AG09309 (cell line): ENCODE measurements at places on chromosomes 2 and 18.

DNA sequence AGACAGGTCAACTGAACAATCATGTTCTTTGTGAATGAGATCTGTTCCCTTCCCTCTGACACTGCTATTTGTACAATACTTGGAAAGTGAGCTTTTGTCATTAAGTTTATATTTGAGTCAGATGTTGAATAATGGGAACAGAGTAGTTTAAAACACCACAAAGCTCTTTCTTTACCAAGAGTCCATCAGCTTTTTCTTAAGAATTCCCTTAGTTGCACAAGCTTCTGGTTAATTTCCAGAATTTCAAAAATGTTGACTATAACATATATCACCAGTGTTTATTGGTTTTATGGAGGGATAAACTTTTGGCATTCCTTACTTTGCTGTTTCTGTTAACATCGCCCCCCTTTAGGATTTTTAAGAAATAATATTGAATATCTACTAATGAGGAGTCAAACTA lies 403.7 kb downstream of the CCDC85A start:
- DNase-seq = no peak

GRCh38 chr18:58862851-58863538 lies 1.7 kb upstream of the ZNF532 start:
- DNase-seq = no peak

GRCh38 chr2:17387591-17387990 lies 130.6 kb downstream of the RAD51AP2 start:
- no peak for DNase-seq

- no peak for DNase-seq
Observed at GRCh38 chr2:60221098-60221497, 332.4 kb downstream of the BCL11A start.

DNA sequence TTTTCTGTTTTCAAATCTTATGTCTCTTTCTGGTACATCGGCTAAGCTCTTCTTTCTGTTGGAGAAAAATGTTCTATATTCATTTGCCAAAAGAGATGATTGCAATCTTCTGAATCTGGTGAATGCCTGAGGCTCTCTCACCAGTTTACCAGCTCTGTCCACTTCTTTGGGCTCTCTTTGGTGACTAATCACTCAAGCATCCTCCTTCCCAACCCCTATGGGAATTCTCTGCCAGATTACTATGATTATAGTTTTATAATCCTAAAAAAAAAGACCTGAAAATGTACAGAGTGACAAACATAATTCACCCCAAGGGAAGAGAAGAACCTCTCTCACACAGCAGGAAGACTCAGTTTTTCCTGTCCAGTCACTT lies 187.3 kb downstream of the CAMKMT start:
- peak; percentile 69 for DNase-seq

DNA sequence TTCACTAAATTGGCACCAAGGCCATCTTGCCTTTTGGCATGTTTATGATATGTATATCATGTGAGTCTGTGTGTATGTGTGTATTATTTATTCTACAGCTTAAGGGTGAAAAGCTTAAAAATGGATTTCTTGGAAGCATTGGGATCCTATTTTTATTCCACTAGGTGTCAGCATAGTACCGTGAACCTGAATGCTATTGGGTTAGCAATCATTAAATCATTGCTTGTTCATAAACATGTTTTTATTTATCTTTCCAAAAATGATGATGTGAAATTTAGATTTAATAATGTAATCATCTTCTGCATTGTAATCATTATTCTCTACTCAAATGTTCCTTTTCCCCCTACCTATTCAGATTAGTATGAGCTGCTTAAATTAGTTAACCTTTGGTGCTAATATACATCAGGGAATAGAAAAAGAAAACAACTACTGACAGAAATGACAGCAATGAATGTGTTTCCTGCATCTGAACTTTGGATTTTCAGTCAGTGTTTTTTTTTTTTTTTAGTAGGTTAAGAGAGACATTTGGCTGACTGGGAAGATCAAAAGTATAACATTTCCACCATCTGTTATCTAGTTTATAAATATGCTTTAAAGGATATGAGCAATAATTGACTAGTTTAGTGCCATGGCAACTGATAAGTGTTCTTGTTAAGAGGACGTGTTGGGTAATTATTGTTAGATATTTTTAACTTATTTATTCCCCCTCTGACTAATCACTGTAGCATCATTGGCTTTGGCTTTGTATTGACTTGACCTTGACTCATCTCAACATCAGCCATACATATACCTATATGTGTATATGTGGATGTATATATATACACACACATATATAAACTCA lies 14.1 kb upstream of the ZSWIM2 start:
- peak; percentile 10 for DNase-seq

DNA sequence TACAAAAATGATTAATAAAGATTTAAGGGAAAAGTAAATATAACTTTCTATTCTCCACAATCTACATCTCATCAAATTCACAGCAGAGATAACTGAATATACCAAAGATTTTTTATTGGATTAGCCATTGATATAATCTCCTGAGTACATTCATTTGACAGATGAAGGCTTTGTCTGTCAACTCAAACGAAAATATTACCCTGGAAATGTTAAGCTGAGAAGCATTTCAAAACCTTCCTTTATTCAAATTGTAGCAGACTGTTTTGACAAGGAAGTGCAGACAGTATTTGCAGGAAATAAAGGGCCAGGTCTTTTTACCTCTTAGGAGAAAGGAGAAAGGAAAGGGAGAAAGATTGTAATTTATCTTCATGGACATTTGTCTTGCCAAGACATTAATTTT lies 473.5 kb downstream of the TMEM182 start:
- DNase-seq = no peak

- no peak for DNase-seq
Observed at GRCh38 chr2:167177196-167177595, 288.9 kb downstream of the XIRP2 start.

DNA sequence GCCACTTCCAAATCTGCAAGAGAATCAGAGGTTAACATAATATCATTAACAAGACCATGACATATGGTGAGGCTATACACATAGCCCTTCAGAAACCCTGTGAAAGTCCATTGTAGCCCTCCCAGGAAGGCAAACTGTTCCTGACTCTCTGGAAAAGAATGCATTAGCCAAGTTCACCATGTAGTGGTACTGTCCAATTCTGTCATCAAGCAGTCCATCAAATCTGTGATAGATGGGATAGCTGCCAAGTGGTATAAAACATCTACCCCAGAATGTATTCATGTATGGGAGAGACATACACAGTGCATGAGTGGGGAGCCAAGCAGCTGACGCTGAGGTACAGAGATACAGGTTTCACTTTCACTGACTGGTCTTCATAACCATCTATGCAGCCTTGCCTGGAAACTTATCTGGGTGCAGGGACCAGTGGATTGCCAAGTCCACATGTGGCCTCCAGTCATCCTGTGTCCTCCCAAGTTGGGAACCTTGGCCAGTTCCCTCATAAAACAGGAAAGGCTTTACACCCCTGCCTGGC lies 281.1 kb downstream of the MBD2 start:
- DNase-seq = no peak

DNA sequence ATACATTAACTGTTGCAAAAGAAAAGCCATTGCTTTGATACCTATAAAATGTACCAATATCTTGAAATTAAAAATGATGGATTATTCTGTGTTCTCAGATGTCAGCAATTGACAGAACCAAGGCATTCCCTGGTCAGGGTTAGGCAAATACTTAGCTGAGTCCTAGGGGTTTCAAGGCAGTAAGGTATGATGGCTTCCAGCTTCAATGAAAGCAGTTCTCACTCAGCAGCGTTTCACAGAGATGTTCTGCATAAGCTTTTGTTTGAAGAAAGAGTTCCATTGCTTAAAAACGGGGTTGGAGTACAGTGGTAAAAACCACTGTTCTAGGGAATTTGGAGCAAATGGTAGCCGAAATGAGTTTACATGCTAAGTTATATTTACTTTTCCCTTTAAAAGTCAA lies 17.0 kb upstream of the KANSL1L start:
- no peak for DNase-seq

DNA sequence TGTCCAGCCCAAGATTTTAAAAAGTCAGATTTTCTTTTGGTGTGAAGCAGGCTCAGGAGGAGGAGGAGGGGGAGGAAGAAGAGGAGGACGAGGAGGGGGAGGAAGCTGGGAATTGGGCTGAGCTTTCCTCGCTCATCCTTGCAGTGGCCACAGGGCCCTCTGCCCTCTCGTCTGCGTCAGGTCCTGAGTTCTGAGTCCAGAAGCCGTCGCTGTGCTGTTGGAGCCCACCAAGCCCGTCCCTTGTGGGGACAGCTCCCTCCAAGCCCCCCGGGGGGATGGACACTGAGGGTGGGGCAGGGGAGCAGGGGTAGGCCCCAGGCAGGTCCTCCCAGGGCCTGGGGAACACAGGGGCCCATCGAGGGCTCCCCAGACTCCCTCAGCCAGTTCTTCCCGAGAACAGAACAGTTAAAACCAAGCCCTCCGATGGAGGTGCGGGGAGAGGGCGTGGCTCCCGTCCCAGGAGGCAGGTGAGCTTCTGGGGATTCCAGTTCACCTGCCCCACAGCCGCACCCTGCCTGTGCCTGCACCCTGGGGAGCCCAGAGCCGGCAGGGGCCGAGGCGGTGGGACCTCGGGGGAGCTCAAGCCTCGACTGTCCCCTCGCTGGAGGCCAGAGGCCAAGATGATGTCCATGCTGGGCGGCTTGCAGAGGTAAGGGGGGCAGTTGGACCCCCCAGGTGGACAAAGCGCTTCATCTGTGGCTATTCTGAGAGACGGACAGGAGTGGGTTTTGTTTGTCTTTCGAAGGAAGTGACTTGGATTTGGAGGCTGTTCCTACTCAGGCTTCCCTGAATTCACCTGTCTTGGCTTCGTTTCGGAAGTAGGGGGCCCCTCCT lies at the start of gene GAL3ST2:
GAL3ST2 (plus strand) TSS at position 487 of the 834 bp plus-strand sequence; CDS start at position 621, 134 bp downstream.
- no peak for DNase-seq

DNA sequence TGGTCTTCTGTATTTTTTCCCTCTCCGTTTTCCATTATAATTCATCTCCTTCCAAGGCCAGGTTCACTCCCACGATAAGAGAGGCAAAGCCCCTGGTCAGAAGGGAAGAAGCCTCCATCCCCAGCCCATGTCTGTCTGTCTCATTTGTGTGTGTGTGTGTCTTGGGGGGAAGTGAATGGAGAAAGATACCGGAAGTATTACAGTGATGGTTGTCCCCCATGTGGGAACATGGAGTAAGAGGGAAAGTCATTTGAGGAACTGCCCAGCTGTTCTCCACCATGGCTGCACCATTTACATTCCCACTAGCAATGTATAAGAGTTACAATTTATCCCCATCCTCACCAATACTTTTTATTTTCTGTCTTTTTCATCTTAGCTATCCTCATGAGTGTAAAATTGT lies 113.6 kb upstream of the ATP8B1 start:
- no peak for DNase-seq

DNA sequence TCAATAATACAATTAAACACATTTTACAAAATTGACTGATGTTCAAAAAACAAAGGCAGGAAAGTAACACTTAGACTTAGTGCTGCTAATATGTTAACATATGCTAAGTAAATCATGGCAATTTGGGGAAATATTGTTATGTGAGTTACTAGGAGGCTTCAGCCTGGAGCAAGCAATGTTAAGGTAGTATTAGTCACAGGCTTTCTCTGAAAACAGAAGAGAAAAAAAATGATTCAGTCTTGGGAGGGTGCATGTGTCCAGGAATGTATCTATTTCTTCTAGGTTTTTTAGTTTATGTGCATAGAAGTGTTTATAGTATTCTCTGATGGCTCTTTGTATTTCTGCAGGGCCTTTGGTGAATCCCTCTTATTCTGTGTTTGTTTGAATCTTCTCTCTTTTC lies 345.8 kb upstream of the TFPI start:
- no peak for DNase-seq

DNA sequence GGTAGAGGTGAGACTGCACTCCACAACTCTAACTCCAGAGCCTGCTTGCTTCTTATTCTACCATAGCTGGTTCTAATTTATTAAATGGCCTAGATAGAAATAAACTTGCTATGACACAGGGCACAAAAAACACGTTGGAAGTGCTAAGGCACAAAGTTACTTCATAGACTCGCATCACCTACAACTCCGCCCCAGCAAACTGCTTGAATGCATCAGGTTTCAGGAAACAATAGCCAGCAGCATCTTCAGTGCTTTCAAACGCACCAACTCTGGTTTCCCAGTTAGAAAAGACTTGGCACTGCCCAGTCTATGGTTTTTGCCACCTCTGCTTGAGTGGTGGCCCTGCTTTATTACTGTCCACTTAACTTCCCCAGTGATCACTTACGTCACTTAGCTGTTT lies 142.6 kb downstream of the RIF1 start:
- DNase-seq = no peak
